ENCODE measurements at places on chromosomes 2 and 18.
A peak's percentile ranks its signal among the peaks of the same experiment; 100 is the strongest.

- no peak for DNase-seq
These were observed 419.5 kb downstream of the NUP35 start for GRCh38 chr2:183543731-183544130.

GRCh38 chr18:50507120-50507590 is 52.7 kb upstream of the MAPK4 start:
- DNase-seq: no peak

GRCh38 chr2:201363857-201364560 is 6.9 kb upstream of the FLACC1 start:
- no peak for DNase-seq

GRCh38 chr2:73907840-73908452 is 15.1 kb downstream of the ACTG2 start:
- no peak for DNase-seq

DNA sequence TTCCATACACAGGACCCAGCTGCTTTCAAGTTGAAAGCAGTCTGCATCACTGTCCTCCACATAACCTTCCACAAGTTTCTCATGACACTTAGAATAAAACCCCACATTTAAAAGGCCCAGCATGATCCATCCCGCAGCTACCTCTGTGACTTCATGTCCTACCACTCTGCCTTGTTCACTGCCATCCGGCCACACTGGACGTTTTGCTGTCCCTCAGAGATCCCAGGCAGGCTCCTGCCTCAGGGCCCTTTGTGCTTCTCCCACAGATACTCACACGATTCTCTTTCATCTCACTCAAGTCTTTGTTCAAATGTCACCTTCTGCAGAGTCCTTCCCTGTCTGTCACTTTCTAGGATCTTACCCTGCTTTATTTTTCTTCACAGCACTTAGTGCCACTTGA is 232.9 kb upstream of the BOD1L2 start:
- no peak for DNase-seq

- no peak for DNase-seq
These were observed 314.6 kb downstream of the CNTNAP5 start for GRCh38 chr2:124339709-124340108.

- DNase-seq: no peak
These were observed 23.4 kb downstream of the MTX2 start for GRCh38 chr2:176292608-176293007.

DNA sequence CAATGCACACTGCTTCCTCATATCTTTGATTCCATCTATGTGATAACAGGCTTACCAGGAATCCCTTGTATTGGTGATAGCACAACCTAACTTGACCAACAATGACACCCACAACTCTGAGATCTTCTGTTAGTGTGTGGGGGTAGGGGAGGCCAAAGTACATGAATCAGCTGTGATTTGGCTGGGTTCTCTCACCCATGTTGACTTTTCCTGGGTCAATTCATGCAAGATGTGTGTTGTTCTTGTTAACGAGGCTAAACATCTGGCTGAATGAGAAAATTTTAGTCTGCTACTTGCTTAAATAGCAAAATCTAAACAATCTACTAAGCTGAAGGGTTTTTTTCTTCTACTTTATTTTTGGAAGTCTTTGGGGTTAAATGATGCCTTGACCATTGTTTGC is 341.2 kb upstream of the SLC14A2 start:
- no peak for DNase-seq

- no peak for DNase-seq
These were observed 49.3 kb downstream of the TNP1 start for GRCh38 chr2:216810399-216811160.

- DNase-seq: no peak
These were observed 55.3 kb upstream of the YWHAQ start for GRCh38 chr2:9686061-9686460.

- DNase-seq: no peak
These were observed 185.9 kb downstream of the ANAPC1 start for GRCh38 chr2:111698089-111698488.

DNA sequence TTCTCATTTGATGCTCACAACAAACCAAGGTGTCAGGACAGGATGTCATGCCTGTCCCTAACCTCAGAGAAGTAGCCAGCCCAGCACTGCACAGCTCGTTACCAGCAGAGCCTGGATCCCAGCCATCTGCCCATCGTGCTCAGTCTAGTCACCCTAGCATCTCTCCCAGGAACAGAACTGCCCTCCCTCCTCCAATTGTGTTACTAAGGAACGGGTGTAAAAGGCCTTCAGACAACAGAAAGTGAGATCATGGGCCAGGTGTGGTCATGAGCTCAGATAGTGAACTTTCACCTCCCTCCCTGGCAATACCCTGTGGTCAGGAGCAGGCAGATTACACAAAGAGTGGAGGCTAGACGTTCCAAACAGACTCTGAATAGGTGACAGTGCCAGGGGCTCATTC is 111.8 kb upstream of the PPP1CB start:
- no peak for DNase-seq

DNA sequence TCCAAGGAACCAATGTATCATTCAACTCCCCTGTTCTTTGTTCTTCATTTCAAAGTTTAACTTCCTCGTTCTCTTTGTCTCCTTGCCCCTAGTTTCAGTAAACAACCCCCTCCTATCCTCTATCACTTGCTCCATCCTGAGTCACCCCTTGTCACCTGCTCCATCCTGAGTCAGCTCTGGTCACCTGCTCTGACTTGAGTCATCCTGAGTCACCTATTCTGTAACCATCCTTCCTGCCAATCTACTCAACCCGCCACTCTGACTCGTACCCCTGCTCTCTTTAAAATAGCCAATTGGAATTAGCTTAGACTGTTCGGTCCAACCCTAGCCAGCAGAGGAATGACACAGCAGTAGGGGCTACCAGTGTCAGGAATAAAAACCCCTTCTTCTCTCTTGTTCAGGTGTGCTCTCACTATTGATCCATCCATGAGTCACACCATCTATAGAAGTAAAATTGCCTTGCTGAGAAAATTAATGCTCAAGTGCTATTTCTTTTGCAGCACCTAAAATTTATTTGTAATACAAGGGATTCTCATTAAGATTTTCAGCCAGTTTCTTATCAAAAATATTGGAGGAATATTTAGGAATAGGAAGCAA is 326.8 kb downstream of the AKAIN1 start:
- no peak for DNase-seq

- peak; percentile 32 for DNase-seq
These were observed 806 bp downstream of the ZNF407 start for GRCh38 chr18:74598350-74599001.

DNA sequence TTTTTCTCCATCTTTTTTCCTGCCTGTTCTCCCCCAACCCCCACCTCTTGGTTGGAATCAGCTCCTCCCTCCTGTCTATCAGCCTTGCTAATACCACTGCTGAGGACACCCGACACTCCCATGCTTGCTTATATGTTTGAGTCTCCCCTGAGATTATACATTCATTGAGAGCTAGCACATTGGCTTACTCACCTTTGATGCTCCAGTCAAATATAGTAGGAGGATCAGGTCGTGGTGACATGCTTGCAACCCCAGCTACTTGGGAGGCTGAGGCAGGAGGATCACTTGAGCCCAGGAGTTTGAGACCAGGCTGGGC is 91.5 kb upstream of the CCBE1 start:
- DNase-seq: no peak

- no peak for DNase-seq
These were observed 140.9 kb upstream of the MYCN start for GRCh38 chr2:15799432-15799827.

GRCh38 chr2:69335311-69335710 is 51.7 kb downstream of the GFPT1 start:
- no peak for DNase-seq

GRCh38 chr18:62566199-62566598 is 43.4 kb downstream of the ZCCHC2 start:
- DNase-seq: no peak

DNA sequence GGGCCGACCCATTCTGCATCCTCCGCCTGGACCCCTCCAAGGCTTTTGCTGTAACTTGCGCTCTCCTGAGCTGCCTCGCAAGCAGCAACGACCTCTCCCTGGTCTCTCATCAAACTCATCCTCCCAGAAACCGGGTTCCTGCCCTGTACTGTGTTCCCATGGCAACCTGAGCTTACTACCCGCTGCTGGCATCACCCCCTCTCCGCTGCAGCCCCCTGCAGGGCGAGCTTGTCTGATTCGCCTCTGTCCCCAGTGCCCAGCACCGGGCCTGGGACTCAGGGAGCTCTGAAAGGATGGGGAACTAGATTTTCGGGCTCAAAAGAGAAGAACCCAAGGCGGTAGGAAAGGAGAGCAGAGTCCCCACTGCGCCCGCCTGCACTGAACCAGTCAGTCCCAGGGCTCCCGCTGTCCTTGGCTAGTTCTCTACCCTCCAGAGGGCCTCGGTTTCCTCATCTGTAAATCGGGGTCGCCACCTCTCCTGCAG is 463 bp downstream of the HS1BP3 start:
- DNase-seq: no peak

DNA sequence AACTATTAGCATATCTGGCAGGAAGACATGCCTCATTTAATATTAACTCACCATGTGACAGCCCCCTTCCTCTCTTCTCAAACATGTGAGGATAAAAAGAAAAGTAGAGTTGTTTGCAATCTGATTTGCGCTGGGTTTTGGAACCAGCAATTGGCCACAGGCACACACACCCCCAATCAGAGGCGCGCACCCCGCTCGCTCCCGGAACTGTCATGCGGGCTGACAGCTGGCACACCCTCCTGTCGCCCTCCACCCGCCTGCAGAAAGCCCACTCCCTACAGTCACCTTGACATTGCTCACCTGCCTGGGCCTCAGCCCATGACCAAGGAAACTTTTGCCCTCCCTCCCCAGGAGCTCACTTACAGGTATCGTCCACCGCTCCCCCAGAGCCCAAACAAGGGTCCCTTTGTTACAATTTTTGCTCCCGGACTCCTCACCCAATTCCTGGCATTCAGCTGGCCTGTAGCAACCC is 1.1 kb downstream of the COBLL1 start:
- no peak for DNase-seq

GRCh38 chr2:240721596-240722180 is 30.0 kb downstream of the AQP12A start:
- DNase-seq: no peak

DNA sequence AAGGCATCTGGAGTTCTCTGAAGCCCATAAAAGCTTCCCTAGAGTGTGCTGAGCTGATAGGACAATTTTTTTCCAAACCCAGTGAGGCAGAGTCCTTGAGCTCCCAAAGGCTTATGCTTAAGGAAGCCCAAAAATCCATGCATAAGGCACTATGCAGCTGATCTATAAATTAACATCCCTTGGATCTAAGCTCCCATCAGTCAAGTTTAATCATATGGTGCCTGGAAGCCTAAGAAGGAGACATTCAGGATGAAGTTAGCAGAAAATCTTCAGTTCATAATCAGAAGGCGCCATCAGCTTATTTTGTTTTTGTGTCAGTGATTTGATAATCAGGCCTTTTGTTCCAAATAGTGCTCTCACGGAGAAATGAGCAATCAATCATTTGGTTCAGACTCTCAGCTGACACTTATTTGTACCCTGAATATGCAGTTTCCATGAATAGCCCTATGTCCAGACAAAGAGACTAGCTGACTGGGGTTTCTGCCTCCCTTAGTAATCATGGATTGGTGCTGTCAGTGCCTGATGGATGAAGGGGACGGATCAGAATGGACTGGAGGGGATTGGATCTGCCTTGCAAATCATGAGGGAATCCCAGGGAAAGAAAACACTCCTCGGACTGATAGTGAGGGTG is 464.8 kb upstream of the RGPD4 start:
- no peak for DNase-seq

- DNase-seq: no peak
These were observed 6.2 kb upstream of the PER2 start for GRCh38 chr2:238294393-238295143.

- no peak for DNase-seq
These were observed 16.5 kb downstream of the LPIN1 start for GRCh38 chr2:11762799-11763461.

GRCh38 chr2:54233832-54234649 is 22.0 kb downstream of the TSPYL6 start:
- no peak for DNase-seq

- peak; percentile 25 for DNase-seq
These were observed 20.1 kb downstream of the ARID5A start for GRCh38 chr2:96556441-96557330.

- DNase-seq: no peak
These were observed 205.8 kb downstream of the LDLRAD4 start for GRCh38 chr18:13424363-13424762.
